SHP77 (cell line): ENCODE measurements at places on chromosomes 2 and 18.

DNA sequence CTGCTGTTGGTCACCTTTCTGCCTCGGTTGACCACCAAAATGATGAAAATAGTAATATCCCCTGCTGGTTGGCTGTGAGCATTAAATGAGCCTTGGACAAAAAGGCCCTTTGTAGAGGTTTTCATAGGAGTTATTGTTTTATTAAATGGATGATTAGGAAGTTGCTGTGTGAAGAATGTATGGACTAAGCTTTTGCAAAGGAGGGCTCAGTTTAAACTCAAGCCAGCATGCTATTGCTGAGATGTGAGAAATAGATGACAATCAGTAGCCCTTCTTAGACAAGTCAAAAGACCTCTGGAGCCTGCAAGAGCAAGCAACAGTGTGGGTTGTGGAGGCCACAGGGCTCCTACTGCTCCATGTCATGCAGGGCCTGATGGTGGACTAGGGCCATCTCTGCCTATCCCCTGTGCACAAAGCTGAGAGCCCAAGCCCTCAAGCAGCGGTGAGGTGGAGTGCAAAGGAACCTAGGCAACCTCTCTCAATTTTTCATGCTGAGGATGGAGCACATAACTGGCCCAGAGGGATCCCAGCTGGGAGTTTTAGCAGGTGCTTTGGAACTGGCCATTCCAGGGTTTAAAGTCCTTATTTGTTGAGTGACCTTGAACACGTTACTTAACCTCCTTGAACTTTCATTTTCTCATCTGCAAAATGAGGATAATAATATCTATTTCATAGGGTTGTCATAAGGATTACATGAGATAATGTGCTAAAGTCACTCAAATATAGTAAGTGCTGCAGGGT, 37.1 kb downstream of the FOSL2 start:
- DNase-seq: no peak

- no peak for DNase-seq
Observed at GRCh38 chr18:63894106-63894772, 6.7 kb downstream of the SERPINB2 start.

- no peak for DNase-seq
Observed at GRCh38 chr2:185567196-185567595, 171.4 kb upstream of the FSIP2 start.

DNA sequence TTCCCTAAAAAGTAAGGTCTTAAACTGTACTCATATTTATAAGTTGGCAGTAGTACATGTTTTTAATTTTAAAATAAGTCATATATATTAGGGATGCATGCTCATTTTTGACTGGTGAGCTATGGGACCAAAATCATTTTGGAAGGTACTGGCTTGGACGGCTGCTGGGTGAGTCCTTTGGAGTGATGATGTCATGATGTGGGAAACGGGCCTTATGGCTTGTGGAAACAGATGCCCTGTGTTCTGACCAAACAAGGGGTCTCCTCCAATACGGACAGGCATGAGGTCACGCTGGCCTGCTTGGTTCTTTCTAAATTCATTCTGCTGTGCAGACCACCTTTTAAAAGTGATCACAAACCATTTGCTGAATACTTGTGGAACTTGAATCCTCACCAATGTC, 109.2 kb upstream of the MGAT5 start:
- no peak for DNase-seq

DNA sequence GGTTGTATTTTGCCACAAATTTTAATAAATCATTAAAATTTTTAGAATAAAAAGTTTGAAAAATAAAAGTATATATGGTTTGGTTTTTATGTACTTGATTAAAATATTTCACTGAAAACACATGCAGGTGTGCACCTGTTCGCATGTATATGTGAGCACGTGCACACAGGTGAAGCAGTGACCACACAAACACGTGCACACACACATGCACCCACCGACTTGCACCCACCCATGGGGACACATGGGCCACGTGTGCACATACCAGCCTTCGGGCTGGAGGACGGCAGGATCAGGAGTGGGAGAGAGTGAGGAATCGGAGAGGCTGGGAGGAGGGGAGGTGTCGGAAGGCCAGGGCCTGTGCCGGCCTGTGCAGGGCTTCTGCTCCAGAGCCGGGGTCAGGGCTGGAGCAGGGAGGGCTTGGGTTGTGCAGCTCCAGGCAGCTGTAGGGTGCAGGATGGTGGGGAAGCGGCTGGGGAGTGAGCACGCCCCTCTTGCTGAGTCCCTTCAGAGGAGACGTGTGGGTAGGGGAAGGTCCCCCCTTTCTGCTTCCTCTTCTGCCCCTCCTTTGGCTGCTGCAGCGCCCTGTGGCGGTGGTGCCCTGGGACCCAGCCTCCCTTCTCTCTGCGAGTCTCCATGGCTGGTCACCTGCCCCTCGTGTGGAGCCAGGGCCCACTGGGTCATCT, 106.9 kb upstream of the HDAC4 start:
- DNase-seq: no peak

- no peak for DNase-seq
Observed at GRCh38 chr2:235235977-235236767, 257.7 kb upstream of the AGAP1 start.

DNA sequence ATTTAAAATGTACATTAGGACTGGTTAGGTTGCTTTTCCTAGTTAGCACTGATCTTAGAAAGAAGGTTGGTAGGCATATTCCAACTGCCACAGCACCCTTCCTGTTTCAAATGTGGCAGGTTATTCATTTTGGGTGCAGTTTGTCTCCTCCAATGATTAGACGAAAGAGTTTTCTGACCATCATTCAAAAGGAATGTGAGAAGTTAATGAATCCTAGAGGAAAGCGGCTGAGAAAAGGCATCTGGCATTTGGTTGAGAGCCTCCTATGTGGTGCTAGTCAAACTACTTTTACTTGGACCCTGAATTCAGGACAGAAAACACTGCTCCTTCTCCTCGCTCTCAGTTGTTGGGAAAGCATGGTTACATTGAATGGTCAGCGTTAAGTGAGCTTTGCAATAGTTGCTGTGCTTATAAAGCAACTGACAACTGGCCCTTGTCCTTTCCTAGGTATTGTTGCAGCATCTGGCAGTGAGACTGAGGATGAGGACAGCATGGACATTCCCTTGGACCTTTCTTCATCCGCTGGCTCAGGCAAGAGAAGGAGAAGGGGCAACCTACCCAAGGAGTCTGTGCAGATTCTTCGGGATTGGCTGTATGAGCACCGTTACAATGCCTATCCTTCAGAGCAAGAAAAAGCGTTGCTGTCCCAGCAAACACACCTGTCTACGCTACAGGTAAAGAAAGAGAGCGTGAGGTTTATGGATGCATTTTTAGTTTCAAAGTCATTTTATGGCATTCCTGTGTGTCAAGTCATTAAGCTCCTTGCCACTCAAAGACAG, 6.1 kb downstream of the TGIF1 start:
- DNase-seq: no peak

GRCh38 chr18:23832911-23833310, 143.7 kb downstream of the LAMA3 start:
- no peak for DNase-seq

DNA sequence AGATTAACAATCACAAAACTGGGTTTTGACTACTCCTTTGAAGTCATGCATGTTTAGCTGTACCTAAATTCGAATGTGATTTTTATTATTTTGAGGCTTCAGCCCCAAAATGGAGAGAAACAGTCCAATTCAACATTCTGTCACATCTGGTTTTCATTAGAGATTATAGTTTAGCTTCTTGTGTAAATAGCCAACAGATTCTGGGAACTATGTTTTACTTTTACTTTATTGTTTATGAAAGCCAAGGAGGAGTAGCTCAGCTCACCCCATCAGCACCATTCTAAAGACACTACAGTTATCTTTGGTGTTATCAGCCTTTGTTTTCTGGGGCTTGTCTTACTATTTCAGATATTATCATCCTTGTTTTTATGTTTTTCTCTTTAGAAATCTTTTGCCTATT, 465.0 kb upstream of the CWC22 start:
- DNase-seq: no peak

DNA sequence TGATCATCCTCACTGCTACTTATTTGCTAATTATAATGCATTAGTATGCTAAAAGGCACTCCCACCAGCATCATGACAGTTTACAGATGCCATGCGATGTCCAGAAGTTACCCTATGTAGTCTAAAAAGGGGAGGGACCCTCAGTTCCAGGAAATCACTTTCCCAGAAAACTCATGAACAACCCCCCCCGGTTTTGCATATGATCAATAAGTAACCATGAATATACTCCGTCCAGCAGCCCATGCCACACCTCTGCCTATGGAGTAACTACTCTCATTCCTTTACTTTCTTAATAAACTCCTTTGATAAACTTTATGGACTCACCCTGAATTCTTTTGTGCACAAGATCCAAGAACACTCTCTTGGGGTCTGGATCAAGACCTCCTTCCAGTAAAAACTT, 86.8 kb downstream of the MALT1 start:
- no peak for DNase-seq

GRCh38 chr2:178628605-178629004, 148.3 kb downstream of the PLEKHA3 start:
- DNase-seq: no peak

GRCh38 chr2:221447310-221447709, 124.8 kb downstream of the EPHA4 start:
- DNase-seq: no peak

- DNase-seq: peak; percentile 65
Observed at GRCh38 chr2:238370823-238371372, 50.6 kb downstream of the TRAF3IP1 start.

DNA sequence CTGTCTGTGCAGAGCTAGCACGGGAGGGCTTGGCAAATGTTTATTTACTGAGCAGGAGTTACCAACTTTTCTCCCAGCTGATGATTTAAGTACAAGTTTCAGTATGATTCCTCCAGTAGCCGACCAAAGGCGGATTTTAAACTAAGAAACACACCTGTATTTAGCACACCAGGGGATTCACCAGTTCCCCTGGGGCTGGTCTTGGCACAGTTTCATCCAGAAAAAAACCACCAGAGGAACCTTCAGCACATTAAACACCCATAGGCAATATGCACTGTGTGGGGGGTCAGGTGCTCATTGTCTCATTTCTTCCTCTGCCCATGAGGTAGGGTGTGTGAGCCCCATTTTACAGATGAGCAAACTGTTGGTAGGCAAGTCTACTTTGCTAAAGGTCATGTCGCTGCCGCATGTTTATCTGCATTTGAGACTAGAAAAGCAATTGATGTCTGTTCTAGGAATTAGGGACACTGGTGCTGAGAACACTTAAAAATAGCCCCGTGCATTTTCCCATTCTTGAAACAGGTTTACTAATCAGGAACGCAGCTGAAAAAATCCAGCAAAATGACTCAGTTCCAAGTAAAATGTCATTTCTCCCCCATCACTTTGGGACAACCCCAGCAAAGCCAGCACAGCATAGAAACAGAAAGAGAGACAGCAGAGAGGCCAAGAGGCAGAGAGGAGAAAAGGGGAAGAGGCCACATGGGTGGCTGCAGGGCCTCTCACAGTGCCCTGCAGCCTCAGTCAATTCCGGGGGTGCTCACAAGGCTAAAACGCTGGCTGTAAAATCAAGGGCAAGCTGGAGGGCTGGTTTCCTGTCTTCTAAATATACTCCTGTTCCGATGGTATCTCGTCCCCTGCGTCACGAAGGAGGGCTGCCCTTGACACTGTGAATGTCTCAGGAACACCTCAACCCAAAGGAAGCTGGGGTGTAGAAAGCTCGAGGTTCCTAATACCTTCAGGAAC, 166.8 kb upstream of the ID2 start:
- DNase-seq: peak; percentile 57

DNA sequence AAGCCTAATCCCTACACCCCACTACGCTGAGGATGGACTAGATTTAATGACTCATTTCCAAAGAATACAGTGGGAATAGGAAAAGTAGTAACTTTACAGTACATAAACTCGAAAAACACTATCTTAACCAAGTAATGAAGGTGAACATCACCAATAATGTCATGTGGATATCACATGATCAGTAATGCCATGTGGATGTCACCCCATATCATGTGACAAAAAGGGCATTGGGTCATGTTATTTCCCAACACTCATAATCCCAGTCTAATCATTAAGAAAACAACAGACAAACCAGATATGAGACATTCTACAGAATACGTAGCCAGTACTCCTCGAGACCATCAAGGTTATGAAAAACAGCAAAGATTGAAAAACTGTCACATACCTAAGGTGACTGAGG, 667.3 kb upstream of the CRIM1 start:
- no peak for DNase-seq

DNA sequence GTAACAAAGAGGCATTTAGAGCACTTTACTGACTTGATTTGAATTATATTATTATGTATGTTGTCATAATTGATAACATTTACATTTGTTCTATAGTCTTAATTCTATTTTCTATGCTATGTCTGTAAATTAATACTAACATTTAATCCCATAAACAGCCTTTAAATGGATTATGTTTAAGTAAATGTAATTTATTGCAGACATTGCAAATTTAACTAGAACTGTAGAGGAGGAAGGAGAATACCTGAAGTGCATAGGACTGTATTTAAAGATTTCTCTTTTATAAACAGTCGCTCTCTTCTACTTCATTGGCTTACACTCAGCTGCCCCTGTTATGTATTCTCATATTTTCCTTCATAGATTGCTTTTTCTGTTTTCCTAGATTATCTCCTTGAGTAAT, 92.4 kb downstream of the SPAG16 start:
- no peak for DNase-seq

- DNase-seq: peak; percentile 36
Observed at GRCh38 chr18:12726774-12727550, 24.1 kb downstream of the PSMG2 start.

DNA sequence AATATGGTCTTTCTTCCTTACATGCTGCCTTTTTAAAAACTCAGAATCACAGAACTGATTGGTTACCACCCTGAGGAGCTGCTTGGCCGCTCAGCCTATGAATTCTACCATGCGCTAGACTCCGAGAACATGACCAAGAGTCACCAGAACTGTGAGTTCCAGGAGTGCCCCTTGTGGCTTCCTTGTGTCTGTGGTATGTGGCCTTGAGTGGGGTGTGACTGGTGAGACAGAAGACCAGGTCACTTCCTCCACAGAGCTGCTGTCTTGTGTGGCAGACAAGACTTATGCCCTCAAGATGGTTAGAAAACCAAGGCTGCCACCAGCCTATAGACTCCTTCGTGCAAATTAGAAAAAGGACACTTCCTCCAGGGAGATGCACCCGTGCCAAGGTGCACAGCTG, 72.6 kb downstream of the EPAS1 start:
- no peak for DNase-seq

GRCh38 chr2:218331745-218332144, 24.9 kb upstream of the CATIP start:
- DNase-seq: no peak
